CD8-positive, alpha-beta T cell (primary cell): ENCODE measurements at places on chromosomes 6 and 20. TPM values are rescaled to one million over a fixed set of nuclear protein-coding genes. Genes with fewer than 3 reads are reported as not detected.

The PPP1R14C gene
- total RNA-seq = not detected

DNA sequence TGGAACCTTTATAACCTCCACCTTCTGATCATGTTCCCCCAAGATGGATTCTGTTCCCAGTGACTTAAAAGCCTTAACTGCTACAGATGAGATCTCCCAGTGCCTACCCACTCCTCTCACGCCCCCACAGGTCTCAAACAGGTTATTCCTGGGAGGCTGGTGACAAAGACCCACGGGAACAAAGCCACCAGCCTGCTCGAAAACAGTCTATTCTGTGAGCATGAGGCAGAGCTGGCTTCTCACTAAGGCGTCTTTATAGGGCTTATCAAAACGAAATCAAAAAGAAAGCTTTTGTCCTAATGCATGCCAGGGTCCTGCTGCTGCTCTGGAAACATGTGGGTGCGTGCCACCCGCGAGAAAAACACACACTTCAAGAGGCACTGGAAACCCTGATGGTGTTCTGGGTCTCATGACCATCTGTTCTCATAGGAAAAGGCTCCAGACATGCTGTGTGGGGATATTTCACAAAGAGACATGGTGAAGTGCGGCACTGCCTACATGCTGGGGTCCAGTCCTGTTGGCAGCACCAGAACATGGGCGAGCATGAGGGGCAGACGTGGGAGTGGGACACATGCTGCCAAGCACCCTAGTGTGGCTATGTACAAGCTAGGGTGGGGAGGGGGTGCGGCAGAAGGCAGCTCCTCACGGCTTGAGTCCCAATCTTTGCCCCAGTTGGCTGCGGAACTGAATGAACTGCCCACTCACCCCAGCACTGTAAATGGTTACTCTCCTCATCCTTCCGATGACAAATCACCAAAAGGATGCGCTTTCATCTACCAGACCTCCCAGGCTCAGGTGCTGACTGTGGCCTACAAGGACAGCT, 2.1 kb downstream of the FKBP1A start:
- no peak for DNase-seq

GRCh38 chr6:122130026-122130348, 269.5 kb upstream of the HSF2 start:
- no peak for DNase-seq

DNA sequence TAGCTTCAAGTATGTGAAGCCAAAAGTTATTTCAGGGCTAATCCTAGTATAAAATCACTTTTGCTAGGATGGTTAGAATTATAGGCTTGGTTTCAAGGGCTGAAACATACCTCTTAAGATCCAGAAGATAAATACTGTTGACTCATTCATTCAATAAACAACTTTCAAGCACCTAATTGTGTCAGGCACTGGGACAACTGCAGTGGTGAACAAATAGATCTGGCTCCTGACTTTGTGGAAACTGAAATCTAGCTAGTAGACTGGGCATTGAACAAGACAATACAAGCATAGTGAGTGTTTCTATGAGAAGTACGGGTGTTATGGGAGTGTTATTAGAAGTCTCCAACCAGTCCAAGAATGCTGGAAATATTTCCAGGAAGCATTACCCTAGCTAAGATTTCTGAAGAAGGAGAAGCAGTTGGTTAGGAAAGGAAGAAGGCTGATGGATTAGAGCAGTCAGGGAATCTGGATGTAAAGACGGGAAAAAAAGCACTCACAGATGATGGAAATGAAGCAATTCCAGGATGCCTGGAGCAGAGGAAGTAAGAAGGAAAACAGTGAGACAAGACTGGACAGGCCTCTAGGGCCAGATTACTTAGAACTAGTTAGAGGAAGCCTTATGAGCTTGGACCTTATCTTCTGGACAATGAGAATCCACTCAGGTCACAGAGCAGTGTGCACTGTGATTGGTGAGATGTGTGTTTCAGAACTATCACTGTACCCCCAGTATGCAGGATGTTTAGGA, 132.6 kb upstream of the RAB32 start:
- no peak for DNase-seq

DNA sequence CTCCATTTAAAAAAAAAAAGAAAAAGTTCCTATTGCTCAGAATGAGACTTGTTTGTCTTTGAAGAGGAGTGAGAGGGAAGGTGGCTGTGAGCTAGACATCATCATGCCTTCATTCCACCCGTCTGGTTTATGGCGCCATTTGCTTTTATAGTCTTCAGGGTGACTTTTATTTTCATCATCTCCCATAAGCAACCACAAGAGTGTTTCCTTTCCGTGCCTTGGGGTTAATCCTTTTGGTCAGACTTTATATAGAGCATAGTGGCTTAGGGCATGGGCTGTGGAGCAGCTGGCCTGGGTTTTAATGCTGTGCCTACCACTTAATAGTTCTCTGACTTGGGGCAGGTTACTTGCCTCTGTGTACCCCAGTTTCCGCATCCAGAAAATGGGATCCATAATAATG, 77.8 kb downstream of the RREB1 start:
- DNase-seq = no peak

The RAET1L gene
- total RNA-seq = not detected

The RAMACL gene
- not detected for total RNA-seq

DNA sequence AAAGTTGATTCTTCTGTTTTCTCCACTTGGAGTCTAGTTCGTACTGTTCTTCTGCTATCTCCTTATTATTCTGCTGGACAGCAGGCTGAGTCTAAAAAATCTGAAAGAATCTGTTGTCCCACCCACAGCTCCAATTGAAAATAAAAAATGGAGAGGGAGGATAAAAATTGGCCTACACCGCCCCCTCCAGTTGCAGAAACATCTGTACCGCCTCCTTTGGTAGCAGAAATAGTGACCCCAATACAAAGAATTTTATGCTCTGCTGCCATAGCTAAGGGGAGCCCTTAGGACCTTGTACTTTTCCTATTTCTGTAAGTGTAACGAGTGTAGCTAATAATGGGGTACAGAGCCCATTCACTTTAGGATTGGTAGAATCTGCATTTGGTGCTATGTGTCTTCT, 4.9 kb upstream of the FKBP1A start:
- no peak for DNase-seq

- DNase-seq = no peak
Observed at GRCh38 chr6:9401960-9402359, 966.6 kb upstream of the SLC35B3 start.

- DNase-seq = no peak
Observed at GRCh38 chr6:54586251-54586650, 260.3 kb upstream of the FAM83B start.

The FRK gene
- 0.03 TPM for total RNA-seq

The FHL5 gene
- not detected for total RNA-seq

- DNase-seq = peak; percentile 23
Observed at GRCh38 chr6:169725125-169726048, 1.1 kb upstream of the PHF10 start.

DNA sequence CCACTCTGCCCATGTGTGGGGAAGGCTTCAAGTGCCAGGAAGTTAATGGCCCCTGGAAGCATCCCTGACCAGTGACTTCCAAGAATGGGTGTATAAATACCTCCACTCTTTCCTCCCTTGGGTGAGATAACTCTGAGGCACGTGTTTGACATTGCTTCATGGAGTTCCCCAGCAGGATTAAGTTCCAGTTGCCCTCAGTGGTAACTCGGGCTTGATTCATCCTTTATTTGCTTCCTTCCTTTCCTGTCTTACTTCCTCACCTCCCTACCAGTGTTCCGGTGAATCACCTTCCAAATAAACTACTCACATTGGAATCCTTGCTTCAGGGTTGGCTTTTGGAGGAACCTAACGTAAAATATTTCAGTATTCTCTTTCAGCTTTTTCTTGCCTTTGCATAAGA, 84.6 kb upstream of the JAG1 start:
- DNase-seq = no peak

GRCh38 chr6:137967689-137968454, 100.8 kb downstream of the TNFAIP3 start:
- DNase-seq = peak; percentile 17

GRCh38 chr6:168370310-168370991, 50.9 kb upstream of the DACT2 start:
- DNase-seq = peak; percentile 38

The CRISP3 gene
- total RNA-seq = not detected

DNA sequence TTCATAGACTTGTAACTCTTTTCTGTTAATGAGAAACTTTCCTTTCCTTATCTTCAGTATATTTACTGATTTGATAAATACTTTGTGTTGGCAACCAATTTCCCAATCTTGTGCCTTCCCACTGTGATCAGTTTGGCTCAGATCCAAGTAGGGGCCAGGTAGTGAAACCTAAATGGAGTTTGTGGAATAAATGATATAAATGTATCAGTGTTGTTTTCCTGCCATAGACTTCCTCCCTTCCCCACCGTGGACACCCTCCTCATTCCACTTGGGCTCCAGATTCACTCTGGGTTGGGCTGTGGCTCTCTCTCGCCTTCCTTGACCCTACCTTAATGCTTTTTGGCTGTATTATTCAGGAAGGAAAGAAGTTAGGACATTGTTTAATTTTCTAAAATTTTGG, 1.3 kb downstream of the ZKSCAN3 start:
- no peak for DNase-seq

The DYNLT2 gene
- 3.6 TPM for total RNA-seq

The PRKN gene
- 3.4 TPM for total RNA-seq

- no peak for DNase-seq
Observed at GRCh38 chr6:73579851-73580246, 59.0 kb upstream of the EEF1A1 start.

GRCh38 chr6:163712981-163713380, 298.5 kb downstream of the QKI start:
- DNase-seq = no peak
